Stimulated activated CD8-positive, alpha-beta memory T cell treated with anti-CD3 and anti-CD28 coated beads, Interleukin-15, amount 100 ng/mL, for 4 hours (primary cell): ENCODE measurements at places on chromosomes 1 and 21.

GRCh38 chr1:16348414-16349182 is 3.7 kb downstream of the FBXO42 start:
- DNase-seq: no peak

GRCh38 chr1:93437976-93438605 is 9.8 kb upstream of the FNBP1L start:
- DNase-seq: no peak

DNA sequence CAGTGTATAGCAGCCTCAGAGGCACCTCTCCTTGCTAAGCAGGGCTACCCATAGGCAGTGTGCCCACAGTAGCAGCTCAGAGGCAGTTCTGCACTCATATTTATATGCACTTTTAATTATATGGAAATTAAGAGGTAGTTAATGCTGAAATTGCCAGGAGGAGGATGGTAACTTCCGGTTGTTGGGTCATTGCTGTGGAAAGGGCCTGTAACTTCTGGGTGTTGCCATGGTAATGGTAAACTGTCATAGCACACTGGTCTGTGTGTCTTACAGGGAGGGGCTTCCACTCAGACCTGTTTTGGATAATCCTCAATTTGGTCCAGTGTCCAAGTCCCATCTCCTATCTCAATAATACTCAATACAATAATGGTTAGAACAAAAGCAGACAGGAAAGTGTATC is 7.6 kb downstream of the CFH start:
- DNase-seq: no peak

GRCh38 chr1:221839321-221839720 is 97.4 kb upstream of the DUSP10 start:
- DNase-seq: no peak

DNA sequence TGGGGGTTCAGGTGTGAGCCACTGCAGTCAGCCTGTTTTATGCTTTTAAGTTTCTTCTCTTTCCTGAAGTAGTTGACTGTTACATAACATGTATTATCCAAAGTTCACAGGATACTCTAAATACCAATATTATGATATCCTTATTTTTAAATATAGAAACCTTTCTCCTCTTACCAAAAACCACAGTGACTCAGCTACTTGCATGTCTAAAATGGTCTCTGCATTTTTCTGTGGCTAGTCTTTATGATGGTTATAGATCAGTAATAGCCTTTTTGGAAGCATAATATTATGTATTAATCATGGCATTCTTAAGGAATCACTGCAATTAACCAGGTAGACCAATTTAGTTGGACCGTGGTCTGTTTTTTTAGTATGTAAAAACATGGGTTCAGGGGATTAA is 210.8 kb upstream of the CACYBP start:
- no peak for DNase-seq

- DNase-seq: no peak
Measured at GRCh38 chr1:151475175-151475574, 15.9 kb upstream of the POGZ start.

GRCh38 chr1:6171548-6172124 is 8.5 kb downstream of the CHD5 start:
- DNase-seq: no peak

- peak; percentile 49 for DNase-seq
Measured at GRCh38 chr1:9275567-9276034, 17.1 kb upstream of the SPSB1 start.

- DNase-seq: no peak
Measured at GRCh38 chr1:238621405-238621804, 730.7 kb upstream of the ZP4 start.

DNA sequence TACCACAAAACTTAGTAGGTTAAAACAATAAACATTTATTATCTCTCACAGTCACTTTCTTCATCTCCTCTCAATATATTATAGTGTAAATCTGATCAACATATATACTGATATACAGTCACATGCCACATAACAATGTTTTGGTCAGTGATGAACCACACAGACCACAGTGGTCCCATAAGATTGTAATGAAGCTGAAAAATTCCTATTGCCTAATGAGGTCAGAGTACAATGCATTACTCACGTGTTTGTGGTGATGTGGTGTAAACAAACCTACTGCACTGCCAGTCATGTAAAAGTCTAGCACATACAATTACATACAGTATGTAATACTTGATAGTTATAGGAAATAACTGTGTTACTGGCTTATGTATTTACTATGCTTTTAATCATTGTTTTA is 30.1 kb downstream of the OLFML3 start:
- no peak for DNase-seq

GRCh38 chr1:231099996-231100767 is 60.1 kb upstream of the FAM89A start:
- DNase-seq: no peak

- no peak for DNase-seq
Measured at GRCh38 chr1:214678386-214678785, 75.4 kb downstream of the CENPF start.

GRCh38 chr21:22763442-22763841 is 1765.2 kb downstream of the NCAM2 start:
- DNase-seq: no peak

- DNase-seq: no peak
Measured at GRCh38 chr1:57796616-57797015, 372.8 kb upstream of the DAB1 start.

GRCh38 chr1:31655104-31655503 is 10.4 kb upstream of the PEF1 start:
- DNase-seq: no peak

- no peak for DNase-seq
Measured at GRCh38 chr21:45013260-45013841, 61.0 kb upstream of the ADARB1 start.

GRCh38 chr1:23555270-23555985 is 3.9 kb downstream of the ID3 start:
- no peak for DNase-seq

DNA sequence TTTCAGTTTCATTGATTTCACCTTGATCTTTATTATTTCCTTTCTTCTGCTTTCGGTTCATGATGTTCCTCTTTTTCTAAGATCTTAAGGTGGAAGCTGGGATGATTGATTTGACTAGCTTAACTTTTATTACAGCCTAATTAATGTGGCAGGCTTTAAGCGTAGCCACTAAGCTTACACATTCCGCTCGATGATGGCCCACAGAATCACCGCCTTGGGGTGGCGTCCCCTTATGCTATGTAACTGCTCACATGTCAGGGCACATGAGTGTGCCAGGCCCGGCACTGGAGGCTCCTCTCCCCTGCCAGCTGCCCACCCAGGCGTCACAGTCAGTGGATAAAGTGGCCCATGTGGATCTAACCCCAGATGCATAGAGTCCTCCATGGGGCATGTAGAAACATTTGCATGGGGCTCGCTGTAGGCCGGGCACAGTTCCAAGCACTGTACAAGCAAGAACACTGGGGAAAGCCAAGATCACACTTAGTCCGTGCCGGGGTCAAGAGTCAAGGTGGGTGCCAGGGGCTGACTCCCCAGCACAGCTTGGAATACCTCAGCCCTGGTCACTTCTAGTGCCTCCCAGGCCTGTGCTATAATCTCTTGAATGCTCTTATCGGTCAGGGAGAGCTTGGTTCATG is 41.7 kb downstream of the PKNOX1 start:
- DNase-seq: no peak

DNA sequence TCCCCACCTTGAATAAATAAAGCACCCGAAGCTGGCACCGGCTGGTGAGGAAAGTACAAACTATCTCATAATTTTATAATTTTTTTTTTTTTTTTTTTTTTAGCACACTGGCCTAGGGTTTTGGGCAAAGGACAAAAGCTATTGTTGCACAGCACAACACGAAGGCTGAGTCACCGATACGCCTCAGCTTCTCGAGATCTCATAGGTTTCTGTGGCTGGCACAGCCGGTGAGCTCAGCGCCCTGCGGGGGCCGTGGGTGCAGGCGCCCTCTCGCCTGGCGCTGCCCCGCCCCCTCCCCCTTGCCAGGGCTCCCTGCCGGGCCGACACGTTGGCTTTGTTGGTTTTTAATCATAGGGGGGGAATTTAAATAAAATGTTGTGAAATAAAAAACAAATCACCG is 17.2 kb downstream of the CASZ1 start:
- no peak for DNase-seq

DNA sequence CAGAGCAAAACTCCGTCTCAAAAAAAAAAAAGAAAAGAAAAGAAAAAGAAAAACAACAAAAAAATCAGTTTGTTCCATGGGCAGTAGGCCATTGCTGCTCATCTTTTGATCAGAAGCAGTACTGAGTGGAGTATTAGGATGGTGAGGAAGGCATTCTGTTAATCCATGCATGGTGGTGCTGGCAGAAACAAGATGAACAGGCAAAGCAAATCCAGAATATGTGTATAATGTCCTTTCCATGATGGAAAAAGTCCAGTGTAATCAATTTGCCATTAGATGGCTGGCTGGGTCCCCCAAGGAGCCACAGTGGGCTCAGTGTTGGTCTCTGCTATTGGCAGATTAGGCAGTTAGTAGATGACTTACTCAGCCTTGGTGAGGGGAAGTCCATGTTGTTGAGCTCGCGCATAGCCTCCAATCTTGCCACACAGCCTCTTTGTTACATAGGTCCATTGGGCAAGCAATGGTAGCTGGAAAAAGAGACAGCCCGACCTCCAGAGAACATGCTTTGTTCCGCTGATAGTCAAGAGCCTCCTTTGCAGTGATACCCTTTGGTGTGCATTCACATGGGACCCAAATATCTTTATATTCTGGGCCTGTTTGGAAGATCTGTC is 23.3 kb downstream of the H3-3A start:
- DNase-seq: no peak

DNA sequence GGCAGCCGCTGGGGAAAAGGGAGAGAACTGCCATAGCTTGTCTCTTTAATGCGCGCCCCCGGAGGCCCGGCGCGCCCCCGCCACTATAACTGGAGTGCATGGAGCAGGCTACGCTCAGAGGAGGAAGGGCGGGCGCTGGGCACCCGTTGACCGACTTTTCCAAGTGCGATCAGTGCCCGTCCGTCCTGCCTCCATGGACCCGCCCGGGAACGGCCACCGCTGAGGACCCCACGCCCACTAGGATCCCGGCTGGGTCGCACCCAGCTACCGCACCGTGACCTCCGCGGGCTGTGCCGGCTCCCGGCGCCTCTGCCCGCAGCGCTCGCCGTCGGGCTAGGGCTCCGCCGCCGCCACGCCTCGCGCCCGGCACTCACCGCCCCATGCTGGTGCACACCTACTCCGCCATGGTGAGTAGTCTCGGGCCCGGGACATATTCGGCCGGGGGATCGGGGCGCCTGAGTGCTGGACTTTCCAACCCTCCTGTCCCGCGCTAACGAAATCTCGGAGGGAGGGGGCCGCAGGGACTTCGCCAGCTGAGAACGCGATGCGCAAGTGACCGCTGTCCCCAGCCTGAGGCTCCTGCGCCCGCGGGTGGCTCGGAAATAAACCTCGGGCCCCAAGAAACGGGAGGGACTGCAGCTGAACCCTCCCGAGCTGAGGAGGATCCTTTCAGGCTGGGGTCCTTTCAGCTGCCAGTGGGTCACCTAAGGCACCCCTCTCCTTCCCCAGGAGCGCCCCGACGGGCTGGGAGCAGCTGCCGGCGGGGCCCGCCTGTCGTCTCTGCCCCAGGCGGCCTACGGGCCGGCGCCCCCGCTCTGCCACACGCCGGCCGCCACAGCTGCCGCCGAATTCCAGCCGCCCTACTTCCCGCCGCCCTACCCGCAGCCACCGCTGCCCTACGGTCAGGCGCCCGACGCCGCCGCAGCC is at the start of gene TFAP2E:
TSS of gene TFAP2E (plus strand) at position 117 of the 927 bp plus-strand sequence. CDS start at position 381, 264 bp downstream.
- no peak for DNase-seq

GRCh38 chr1:162196387-162196786 is 126.9 kb downstream of the NOS1AP start:
- DNase-seq: no peak

GRCh38 chr1:214066936-214067335 is 79.2 kb downstream of the PROX1 start:
- no peak for DNase-seq

GRCh38 chr1:154607106-154607608 is 829 bp downstream of the ADAR start:
- DNase-seq: no peak

DNA sequence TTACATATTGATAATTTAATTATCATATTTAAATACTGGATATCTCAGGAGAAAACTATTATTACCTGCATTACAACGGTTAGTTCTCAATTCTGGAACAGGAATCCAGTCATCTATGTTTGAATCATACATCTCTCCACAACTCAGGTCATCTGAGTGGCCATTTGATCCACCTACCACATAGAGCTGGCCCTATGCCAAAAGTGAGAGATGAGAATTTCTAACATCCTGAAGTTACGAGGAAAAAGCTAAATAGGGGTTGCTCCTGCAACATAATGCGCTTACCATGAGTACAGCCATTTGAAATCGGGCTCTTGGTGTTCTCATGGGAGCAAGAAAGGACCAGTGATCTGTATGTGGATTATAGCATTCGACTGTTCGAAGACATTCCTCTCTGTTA is 16.9 kb downstream of the IVNS1ABP start:
- DNase-seq: no peak

- DNase-seq: no peak
Measured at GRCh38 chr21:43728154-43728466, 9.2 kb downstream of the PDXK start.

DNA sequence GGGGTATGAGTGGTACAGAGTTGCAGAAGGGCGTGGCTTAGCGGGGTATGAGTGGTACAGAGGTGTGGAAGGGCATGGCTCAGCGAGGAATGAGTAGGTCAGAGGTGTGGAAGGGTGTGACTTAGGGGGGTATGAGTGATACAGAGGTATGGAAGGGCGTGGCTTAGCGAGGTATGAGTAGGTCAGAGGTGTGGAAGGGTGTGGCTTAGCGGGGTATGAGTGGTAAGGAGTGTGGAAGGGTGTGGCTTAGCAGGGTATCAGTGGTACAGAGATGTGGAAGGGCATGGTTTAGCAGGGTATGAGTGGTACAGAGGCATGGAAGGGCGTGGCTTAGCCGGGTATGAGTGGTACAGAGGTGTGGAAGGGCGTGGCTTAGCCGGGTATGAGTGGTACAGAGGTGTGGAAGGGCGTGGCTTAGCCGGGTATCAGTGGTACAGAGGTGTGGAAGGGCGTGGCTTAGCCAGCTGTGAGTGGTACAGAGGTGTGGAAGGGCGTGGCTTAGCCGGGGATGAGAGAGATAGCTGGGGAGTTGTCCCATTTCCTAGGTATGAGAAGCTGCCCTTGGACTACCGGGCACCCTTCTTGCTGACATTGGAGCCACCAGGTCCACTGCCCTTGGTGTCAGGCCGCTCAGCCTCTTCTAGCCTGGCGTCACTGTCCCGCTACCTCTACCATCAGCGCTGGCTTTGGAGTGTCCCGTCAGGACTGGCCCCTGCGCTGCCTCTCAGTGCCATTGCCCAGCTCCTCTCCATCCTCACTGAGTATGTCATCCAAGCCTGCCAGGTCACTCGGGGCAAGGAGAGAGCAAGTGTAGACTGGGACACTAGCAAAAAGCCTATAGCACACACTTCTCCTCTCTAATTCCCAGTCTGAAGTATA is 29.8 kb downstream of the HYI start:
- no peak for DNase-seq

DNA sequence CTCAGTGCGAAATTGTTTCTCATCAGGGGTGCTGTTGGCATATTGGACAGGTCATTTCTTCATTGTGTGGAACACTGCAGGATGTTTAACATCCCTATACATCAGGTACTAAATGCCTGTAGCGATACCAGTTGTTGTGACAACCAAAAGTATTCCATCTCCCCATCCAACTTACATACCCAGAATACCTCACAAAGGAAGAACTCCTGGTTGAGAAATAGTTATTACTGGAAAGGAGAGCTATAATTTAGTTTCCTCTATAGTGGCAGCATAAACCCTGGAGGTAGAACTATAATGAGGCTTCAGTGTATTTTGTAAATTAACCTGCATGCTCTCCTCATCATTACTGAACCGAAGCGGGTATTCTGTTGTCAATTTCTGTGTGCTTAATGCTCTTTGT is 45.1 kb downstream of the IVNS1ABP start:
- DNase-seq: no peak

- DNase-seq: no peak
Measured at GRCh38 chr1:6471970-6472368, 6.0 kb upstream of the TNFRSF25 start.
